Stimulated activated CD4-positive, alpha-beta T cell treated with anti-CD3 and anti-CD28 coated beads, Interleukin-4, amount 100 ng/mL, for 1 hour (primary cell): ENCODE measurements at places on chromosomes 1 and 21.

DNA sequence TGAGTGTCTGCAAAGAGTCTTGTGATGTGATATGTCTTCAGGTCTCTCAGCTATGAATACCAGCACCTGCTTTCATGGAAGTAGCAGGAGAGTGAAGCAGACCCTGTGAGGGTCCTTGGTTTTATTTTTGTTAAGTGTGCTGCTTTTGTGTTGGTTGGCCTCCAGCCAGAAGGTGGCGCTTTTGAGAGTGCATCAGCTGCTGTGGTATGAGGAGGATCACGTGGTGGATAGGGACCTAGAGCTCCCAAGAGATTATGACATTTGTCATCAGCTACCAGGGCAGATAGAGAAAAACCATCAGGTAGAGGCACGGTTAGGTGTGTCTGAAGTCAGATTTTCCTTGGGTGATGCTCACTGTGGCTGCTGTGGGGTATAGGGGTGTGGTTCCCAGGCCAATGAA, 1232.1 kb downstream of the MRPL39 start:
- peak; percentile 15 for DNase-seq

GRCh38 chr1:183236158-183236725, 50.2 kb downstream of the LAMC2 start:
- no peak for DNase-seq

DNA sequence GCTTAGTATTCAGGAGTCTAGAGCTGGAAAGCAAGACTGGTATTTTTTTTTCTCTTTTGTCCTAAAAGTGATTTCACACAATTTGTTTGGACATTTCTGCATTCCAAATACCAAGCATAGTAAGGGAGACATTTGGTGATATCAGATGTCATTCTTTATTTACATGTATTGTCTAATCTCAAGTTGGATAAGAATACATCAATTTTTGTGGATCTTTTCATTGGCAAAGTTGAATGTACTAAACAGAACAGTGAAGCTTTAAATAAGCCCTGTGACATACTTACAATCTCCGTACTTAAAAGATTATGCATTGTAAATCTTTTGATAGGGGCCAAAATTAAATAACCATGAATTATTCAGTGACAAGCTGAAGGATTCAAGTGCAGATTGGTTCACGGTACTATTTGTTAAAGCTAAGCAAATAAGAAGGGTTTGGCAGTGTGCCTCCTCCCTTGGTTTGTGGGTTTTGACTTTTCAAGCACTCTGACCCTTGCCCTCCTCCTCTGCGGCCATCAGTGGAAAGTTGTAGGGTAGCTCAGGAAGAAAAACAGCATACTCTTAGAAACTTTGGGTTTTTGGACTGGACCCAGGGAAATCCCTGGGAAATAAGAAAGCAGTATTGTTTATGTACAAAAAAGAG, 663.7 kb downstream of the ADGRL2 start:
- no peak for DNase-seq

DNA sequence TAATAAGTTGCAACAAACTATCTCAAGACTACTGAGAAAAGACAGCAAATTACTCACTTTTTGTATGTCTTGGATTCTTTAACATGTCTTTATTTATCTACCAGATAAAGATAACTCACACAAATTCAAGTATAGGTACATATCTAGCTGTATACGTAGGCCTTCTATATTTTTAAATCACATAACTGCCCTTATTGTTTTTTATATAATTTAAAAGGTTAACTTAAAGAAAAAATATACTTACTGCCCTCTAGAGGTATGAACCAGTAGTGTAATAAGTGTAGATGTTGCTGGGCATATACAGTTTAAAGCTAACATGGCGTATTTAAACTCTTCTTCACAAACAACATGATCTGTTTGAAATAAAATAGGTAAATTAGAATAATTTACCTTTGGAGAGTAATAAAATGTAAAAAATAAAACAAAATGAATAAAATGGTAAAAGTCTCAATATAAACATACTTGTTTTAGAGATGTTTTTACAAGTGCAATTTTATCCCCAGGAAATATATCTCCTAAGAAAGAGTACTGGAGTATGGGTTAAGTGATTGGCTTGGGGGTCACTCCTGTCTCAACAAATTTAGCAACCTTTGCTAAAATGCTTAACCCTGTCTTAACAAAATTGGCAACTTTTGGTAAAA, 235.2 kb downstream of the KCNT2 start:
- DNase-seq: no peak

- DNase-seq: peak; percentile 79
Measured at GRCh38 chr1:6127587-6128163, 52.4 kb downstream of the CHD5 start.

DNA sequence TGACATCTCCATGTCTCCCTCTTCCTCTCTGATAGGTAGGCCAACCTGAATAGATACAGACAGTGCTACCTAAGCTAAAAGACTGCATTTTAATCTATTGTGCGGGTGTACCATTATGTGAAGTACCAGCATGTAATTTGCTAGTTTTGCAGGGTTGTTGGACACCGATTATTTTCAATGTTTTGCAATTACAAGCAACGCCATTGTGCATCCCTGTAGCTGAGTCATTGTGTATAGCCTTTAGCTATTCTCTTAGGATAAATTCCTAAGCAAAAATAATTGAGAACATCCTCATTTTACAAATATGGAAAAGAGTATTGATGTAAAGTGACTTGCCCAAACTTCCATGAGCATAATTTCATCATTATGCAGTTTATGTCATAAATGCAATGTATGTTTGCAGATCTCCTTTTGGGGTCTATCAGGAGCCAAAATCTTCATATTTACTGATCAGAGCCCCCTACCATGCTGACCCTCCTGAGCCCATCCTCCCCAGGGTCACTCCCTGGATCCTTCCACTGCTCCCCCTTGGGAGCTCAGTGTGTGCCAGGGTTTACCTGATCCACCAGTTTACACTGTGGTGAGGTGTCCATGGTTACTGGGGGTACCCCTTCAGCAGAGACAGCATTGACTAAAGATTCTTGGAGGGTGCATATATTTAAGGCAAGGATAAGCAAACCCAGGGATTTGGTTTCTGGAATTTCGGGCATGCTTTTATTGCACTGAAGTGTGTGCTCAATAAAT, 80.6 kb downstream of the CCDC185 start:
- DNase-seq: no peak

DNA sequence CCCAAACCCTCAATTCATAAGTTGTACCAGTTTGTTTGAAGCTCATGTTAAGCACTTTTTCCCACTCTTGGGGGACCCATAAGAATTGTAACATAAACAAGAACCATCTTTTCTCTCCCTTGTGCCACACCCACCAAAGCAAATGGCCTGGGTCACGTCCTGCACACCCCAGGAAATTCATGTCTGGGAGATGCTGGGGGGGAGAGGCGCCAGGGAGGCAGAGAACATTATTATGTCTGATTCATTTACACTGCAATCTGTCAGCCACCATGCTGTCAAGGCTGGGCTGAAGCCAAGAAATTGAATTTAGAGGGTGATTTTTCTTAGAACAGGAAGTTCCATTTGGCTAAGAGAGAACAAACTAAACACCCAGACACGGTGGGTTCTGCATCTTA, 37.2 kb upstream of the IPO9 start:
- no peak for DNase-seq

GRCh38 chr1:9671377-9672140, 20.0 kb downstream of the PIK3CD start:
- no peak for DNase-seq

DNA sequence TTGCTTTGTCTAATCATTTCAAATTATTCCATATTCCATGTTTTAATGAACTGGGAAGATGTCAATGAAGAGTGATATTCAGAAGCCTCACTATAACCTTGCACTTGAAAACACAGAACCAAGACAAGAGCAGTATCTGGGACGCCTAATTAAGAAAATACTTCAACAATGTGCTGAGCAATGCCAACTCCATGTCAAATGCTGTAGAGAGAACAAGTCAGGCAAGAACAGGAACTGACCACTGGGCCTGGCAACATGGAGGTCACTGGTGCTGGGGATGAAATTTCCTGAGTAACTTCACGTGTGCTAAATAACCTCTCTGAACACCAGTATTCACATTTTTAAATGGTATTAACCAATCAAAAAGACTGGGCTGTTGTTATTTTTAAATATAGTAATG, 22.8 kb downstream of the HEATR1 start:
- DNase-seq: no peak

- DNase-seq: no peak
Measured at GRCh38 chr1:89589515-89589914, 43.4 kb upstream of the LRRC8C start.

DNA sequence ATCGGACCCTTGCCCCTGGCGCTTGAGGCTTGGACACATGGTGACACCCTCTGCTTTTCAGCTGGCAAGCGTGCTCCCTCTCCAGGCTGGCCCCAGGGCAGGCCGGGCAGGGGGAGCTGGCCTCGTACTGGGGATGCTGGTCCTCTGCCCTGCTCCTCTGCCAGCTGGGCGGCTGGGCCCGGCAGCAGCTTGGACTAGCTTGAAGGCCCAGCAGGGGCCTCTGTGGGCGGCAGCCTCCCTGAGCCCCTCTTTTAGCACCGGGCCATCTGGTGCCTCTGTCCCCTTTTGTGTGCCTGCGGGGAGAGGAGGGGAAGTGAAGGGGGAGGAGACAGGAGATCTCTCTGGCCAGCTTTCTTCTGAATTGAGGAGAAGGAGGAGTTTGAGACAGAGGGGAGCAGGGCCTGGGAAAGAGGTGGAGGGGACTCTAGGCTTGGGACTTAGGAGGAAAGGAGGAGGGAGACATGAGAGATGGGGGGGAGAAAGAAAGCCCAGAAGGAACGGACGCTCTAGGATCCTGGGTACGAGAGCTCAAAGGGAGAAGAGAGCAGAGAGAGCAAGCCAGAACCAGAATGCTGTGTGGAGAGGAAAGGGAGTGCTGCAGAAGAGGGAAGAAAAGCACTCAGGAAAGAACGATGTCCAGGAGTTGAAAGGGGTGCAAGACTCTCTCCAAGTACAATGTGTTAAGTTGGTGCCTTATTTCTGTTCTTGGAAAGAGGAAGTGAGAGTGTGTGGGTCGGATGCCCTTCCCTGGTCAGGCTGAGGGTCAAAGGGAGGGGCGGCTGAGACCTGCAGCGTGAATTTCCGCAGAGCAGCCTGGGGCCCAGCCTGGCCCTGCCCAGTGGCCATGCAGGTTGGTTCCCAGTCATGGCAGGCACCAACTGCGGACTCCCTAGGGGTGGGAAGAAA, 40.3 kb downstream of the IER5 start:
- no peak for DNase-seq

DNA sequence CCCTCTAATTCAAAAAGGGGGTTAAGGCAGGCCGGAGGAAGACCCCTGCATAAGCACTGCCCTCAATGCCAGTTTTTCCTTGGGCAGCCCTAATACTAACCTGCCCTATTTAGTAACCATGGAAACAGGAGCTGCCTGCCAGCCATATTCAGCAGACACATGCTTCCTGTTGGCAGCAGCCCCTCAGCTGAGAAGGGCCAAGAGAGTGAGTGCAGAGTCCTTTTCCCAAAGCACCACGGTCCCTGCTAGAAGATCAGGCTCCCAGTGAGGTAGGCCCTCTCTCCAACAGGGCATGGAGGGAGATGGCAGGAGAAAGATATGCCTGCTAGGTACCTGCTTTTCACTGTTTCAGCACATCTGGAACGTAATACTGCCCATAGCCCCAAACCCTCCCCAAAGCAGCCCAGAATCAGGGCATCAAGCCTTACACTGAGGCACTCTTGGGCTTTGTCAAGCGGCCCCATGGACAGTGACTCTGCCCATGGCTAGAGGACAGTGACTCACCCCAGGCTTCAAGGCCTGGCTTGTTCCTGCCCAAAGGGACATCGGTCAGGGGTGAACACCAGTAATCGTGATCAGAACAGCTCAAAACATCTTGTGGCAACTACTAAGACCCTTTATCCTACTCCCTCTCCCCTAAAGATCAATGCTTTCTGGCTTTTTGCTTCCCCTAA, 64.5 kb downstream of the BCAR3 start:
- no peak for DNase-seq

- DNase-seq: no peak
Measured at GRCh38 chr1:72938408-72938807, 656.1 kb upstream of the NEGR1 start.

GRCh38 chr1:230333590-230334446, 92.3 kb downstream of the PGBD5 start:
- no peak for DNase-seq

DNA sequence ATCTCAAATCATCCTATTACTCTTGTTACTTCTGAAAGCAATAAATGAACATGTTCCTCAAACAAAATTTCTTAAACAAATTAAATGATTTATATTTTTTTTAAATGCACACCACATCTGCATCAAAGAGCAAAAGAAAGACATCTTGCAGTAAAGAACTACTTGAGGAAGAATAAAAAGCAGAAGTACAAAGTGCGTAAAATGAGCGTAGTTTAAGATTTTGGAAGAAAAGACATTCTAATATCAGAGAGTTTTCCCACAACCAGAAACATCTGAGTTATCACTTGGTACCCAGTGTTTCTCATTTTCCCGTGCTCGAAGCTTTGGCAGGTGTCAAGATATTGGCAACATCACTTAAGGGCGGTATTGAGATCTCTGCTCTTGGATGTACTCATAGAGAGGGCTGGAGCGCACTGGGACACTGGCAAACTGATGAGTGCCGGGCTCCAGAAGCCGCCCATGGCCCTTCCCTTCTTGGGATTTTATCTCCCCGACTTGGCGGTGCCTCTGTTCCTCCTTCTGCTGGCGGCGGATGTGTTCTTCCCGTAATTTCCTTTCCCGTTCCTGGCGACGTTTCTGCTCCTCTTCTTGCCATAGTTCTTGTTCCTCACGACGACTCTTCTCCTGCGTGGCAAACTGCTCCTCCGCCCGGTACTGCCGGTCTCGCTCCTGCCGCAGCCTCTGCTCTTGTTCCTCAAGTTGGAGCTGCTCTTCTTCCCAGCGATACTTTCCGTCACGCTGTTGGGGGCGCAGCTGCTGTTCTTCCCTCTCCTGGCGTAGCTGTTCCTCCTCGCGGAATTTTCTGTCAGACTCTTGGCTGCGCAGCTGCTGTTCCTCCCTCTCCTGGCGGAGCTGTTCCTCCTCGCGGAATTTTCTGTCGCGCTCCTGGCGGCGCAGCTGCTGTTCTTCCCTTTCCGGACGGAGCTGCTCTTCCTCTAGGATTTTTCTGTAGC, 7.9 kb downstream of the TCHH start:
- no peak for DNase-seq

DNA sequence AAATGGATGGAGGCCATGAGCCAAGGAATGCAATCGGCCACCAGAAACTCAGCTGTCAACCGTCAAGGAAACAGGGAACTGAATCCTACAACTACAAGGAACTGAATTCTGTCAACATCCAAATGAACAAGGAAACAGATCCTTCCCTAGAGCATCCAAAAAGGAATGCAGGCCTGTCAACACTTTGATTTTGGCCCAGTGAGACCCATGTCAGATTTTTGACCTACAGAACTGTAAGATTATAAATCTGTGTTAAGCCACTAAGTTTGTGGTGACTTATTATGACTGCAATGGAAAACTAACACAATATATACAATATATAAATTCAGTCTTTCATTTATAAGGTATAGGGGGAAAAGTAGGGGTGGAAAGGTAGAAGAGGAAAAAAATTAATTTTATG, 55.3 kb downstream of the SHCBP1L start:
- DNase-seq: no peak

GRCh38 chr1:11823366-11824137, 17.6 kb downstream of the CLCN6 start:
- no peak for DNase-seq
